ENCODE measurements at places on chromosomes 3 and 15.

DNA sequence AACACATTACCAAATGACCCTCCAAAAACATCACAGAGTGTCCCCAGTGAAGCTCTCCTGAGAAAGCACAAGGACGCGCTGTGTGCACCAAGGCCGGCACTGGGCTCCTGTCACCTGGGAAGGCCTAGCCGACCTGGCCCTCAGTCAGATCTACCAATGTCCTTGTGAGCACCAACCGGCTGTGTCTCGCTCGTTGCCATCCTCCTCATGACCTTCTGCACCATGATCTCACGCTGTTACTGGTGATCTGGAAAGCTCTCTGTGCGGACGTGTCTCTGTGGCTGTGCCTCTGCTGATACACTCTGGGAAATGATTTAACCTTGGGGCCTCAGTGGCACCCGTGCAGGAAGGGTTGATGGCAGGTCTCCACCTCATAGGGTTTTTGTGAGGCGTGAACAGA lies 24.2 kb downstream of the ZXDC start:
- no peak overlapping the region for H3K27ac ChIP-seq
- ATAC-seq, result no peak
- no peaks in the 10 kb centered on the region for H3K27me3 ChIP-seq
- H3K4me3 ChIP-seq, result no peak overlapping the region

GRCh38 chr3:132187746-132188145 lies 129.5 kb upstream of the ACP3 start:
- H3K27me3 ChIP-seq, result no peaks in the 10 kb centered on the region
- H3K27ac ChIP-seq, result no peak overlapping the region
- H3K4me1 ChIP-seq, result no peaks in the 10 kb centered on the region
- H3K36me3 ChIP-seq, result no peaks in the 10 kb centered on the region
- H3K4me3 ChIP-seq, result no peak overlapping the region
- no peak for ATAC-seq

DNA sequence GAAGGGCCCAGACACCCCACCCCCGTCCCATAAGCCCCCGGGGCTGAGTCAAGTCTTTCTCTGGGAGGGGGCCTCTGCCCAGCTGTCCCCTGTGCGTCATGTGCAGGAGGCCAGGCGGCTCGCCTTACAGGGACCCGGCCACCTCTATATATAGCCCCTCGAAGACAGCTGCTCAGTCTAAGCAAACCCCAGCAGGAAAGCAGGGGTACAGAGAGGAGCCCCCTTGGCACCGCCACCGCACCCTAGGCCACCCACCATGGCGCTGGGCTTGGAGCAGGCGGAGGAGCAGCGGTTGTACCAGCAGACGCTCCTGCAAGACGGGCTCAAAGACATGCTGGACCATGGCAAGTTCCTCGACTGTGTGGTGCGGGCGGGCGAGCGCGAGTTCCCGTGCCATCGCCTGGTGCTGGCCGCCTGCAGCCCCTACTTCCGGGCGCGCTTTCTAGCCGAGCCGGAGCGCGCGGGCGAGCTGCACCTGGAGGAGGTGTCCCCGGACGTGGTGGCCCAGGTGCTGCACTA lies at the start of gene KLHL40:
KLHL40 (plus strand) TSS at position 175 of the 519 bp plus-strand sequence; CDS start at position 257, 82 bp downstream.
- peak within 1 kb of the TSS; percentile 64 for H3K27ac ChIP-seq
- peaks cover 20% of the 10 kb centered on the region for H3K27me3 ChIP-seq
- peaks cover 34% of the 10 kb centered on the region for H3K4me1 ChIP-seq
- H3K4me3 ChIP-seq, result peak within 1 kb of the TSS; percentile 34
- no peaks in the 10 kb centered on the region for H3K36me3 ChIP-seq

DNA sequence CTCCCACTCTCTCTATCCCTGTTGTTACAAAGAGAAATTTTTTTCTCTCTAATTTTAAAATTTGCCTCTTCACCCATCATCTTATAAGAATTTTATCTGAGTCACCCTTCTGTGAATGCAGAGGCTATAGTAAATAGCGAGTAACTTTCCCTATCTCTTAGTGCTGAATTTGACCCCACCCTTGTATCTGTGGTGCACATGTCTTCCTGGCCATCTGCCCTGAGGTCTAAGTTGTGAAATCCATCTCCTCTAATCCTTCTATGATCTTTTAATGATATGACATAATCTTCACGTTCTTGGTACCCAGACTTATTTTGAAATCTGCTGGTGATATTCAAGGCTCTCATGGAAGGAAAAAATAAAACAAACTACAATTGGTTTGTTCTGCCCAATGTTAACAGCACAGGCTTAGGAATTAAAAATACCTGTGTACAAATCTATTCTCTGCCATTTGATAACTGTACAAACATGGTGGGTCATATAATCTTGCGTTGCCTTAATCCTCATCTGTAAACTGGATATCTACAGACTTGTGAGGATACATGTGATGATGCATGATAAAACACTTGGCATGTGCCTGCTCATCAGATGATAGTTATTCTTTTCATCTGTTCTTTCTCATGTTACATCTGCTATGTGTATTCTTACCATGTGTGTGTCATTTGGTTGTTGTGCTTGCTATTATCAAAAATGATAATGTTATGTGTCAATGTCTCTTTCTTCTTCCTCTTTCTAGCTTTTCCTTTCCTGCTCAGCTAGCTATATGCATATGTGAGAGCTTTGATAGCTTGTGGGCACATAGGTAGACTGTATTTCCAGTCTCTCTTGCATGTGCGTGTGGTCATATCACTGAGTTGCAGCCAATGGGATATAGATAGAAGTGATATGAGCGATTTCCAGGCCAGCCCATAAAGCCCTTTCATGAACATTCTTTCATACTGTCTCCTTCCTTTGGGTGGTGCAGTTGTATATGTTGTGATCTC lies 13.7 kb upstream of the CCR3 start:
- H3K4me1 ChIP-seq, result no peaks in the 10 kb centered on the region
- no peak overlapping the region for H3K27ac ChIP-seq
- peak; percentile 86 for ATAC-seq
- H3K4me3 ChIP-seq, result no peak overlapping the region
- no peaks in the 10 kb centered on the region for H3K27me3 ChIP-seq
- H3K36me3 ChIP-seq, result no peaks in the 10 kb centered on the region

- H3K27ac ChIP-seq, result no peak overlapping the region
- H3K4me3 ChIP-seq, result no peak overlapping the region
- no peak for ATAC-seq
- no peaks in the 10 kb centered on the region for H3K36me3 ChIP-seq
- no peaks in the 10 kb centered on the region for H3K27me3 ChIP-seq
Observed at GRCh38 chr15:70219256-70219895, 121.7 kb upstream of the TLE3 start.

GRCh38 chr15:90869140-90869541 lies 753 bp downstream of the FURIN start:
- no peak overlapping the region for H3K4me3 ChIP-seq
- ATAC-seq, result no peak
- no peak overlapping the region for H3K27ac ChIP-seq
- H3K27me3 ChIP-seq, result peaks cover 14% of the 10 kb centered on the region
- H3K36me3 ChIP-seq, result no peaks in the 10 kb centered on the region

DNA sequence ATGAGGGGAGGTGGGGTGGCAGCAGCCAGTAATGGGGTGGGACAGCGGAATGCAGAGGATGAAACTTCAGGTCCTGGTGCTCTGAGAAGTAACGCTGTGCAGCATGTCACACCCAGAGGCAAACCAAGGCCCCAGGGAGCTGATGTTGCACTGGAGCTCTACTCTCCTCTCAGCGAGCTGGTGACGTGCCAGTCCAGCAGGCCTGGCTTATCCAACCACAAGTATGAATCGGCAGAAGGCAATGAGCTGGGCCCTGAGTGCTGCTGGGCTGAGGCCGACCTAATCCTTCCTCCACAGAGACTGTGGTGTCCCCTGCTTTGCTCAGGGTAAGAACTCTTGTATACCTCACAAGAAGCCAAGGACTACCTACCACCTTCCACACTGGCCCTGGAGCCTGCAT lies 30.5 kb downstream of the CD86 start:
- no peak overlapping the region for H3K4me3 ChIP-seq
- no peaks in the 10 kb centered on the region for H3K4me1 ChIP-seq
- no peak overlapping the region for H3K27ac ChIP-seq
- ATAC-seq, result no peak
- H3K27me3 ChIP-seq, result no peaks in the 10 kb centered on the region
- no peaks in the 10 kb centered on the region for H3K36me3 ChIP-seq

GRCh38 chr3:190385731-190386688 lies 2.0 kb upstream of the CLDN16 start:
- no peak overlapping the region for H3K27ac ChIP-seq
- no peaks in the 10 kb centered on the region for H3K36me3 ChIP-seq
- ATAC-seq, result no peak
- no peaks in the 10 kb centered on the region for H3K4me1 ChIP-seq
- no peak overlapping the region for H3K4me3 ChIP-seq

DNA sequence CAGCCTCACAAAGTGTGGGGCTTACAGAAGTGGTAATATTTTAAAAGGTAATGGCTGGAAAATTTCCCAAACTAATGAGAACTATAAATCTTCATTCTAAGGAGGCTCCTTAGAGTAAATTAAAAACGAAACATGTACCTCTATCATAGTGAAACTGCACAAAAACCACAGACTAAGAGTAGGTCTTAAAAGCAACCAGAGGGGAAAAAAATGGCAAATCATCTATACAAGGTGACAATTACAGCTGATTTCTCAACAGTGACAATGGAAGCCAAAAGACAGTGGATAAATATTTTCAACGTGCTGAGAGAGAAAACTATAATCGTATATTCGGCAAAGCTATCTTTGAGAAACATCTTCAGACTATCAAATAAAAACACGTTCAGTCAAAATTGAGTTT lies 20.6 kb downstream of the HEG1 start:
- H3K27me3 ChIP-seq, result no peaks in the 10 kb centered on the region
- H3K36me3 ChIP-seq, result no peaks in the 10 kb centered on the region
- H3K4me1 ChIP-seq, result peaks cover 24% of the 10 kb centered on the region
- no peak overlapping the region for H3K4me3 ChIP-seq

DNA sequence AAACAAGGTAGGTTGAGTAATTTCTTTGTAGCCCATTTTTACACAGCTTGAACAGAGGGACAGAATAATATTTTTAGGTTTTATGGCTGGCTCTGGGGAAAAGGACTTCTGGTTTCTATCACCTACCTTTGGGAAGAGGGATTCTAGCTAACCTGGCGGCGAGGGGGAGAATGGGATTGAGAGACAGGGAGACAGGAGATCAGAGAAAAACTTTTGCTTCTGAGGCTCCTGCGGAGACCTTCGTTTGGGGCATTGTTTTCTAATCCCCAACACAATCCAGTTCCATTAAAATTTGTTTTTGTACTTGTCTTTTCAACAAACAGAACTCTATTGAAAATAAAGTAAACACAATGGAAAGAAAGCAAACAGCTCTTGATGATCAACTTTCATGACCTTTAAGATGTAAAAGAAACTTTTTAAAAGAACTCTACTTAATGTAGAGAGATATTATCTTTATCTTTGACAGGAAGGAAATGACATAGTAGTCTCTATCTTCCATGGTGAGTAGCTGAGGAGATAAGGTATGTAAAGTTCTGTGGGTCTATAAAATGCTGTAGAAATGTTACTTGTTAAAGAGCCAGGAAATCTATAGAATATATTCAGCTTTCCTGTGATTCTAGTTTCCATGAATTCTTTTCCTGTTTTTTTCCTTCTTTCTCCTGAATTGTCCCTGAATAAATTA lies 37.0 kb upstream of the P2RY1 start:
- H3K27me3 ChIP-seq, result no peaks in the 10 kb centered on the region
- H3K4me3 ChIP-seq, result no peak overlapping the region
- no peak overlapping the region for H3K27ac ChIP-seq

GRCh38 chr3:71369701-71370391 lies 213.7 kb downstream of the FOXP1 start:
- no peaks in the 10 kb centered on the region for H3K36me3 ChIP-seq
- peak; percentile 91 for ATAC-seq
- no peaks in the 10 kb centered on the region for H3K27me3 ChIP-seq
- H3K4me3 ChIP-seq, result no peak overlapping the region
- H3K4me1 ChIP-seq, result peaks cover 6% of the 10 kb centered on the region
- peak overlapping the region; percentile 73 for H3K27ac ChIP-seq

DNA sequence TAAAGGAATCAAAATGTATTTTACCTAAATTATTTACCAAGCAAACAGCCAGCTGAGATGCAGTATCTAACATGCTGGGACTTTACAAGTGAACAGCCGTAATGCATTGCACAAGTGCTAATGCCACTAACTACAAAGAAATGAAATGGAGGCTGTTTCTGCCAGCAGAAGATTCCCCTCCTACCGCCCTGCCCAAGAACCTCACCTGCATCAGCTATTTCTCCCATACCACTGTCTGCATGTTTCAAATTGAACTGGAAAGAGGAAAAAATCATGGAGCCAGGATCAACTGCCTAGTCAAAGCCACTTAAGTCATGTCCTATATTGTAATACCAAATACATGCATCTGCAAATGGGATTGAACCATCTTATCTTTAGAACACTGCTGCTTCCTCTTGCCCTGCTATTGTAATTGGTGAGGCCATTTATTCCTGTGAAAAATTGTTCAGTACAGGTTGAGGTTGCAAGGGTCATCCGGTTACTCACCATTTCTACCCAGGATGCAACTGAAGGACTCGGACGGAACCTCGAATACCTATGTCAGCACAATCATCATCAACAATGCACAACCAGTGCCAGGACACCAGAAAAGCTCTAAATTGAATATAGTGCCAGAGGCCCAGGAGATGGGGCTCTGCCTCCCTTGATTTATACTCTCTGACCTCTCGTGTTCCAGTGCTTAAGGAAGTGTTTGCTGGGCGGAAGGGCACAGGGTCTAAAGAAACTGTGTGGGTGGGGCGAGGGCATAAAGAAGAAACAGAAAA lies 27.5 kb downstream of the ANXA2 start:
- H3K27me3 ChIP-seq, result no peaks in the 10 kb centered on the region
- H3K36me3 ChIP-seq, result peaks cover 20% of the 10 kb centered on the region
- ATAC-seq, result peak; percentile 70
- H3K4me1 ChIP-seq, result peaks cover 20% of the 10 kb centered on the region

- no peaks in the 10 kb centered on the region for H3K36me3 ChIP-seq
- H3K4me1 ChIP-seq, result no peaks in the 10 kb centered on the region
- H3K27ac ChIP-seq, result no peak overlapping the region
- no peaks in the 10 kb centered on the region for H3K27me3 ChIP-seq
- ATAC-seq, result no peak
Observed at GRCh38 chr15:45156744-45157455, 27.1 kb downstream of the DUOX1 start.

DNA sequence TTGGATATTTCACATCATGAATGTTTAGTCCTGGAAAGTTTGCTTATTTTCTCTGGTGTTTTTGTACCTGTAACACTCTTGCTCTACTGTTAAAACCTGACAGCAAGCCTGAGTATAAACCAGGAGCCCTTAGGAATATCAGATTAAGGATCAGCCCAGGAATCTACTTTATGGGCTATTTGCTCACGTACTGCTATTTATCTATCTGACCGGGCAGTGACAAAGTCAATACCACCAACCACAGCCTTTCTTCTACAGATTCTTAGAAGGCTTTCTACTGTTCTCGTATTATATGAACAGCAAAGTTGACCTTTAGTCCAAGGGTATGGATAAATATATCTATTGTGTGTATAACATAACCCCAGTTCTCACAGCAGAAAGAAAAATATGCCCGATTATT lies 521.2 kb downstream of the RBMS3 start:
- no peaks in the 10 kb centered on the region for H3K4me1 ChIP-seq
- H3K27me3 ChIP-seq, result no peaks in the 10 kb centered on the region
- no peaks in the 10 kb centered on the region for H3K36me3 ChIP-seq

GRCh38 chr15:87567406-87568030 lies 689.0 kb downstream of the NTRK3 start:
- no peak overlapping the region for H3K4me3 ChIP-seq
- no peaks in the 10 kb centered on the region for H3K4me1 ChIP-seq
- no peaks in the 10 kb centered on the region for H3K27me3 ChIP-seq
- H3K27ac ChIP-seq, result no peak overlapping the region
- no peak for ATAC-seq

Measured in gastroesophageal sphincter (tissue), 4 donors.